Naive thymus-derived CD8-positive, alpha-beta T cell (primary cell): ENCODE measurements at places on chromosomes 5 and 9. TPM values are rescaled to one million over a fixed set of nuclear protein-coding genes. Genes with fewer than 3 reads are reported as not detected.

GRCh38 chr9:17519761-17520160, 59.1 kb upstream of the SH3GL2 start:
- no peak for DNase-seq

- no peak for DNase-seq
These were observed 20.1 kb upstream of the PFDN1 start for GRCh38 chr5:140322751-140323731.

GRCh38 chr9:20697021-20697719, 13.1 kb downstream of the FOCAD start:
- no peak for DNase-seq

GRCh38 chr5:27727254-27727653, 688.9 kb upstream of the CDH9 start:
- no peak for DNase-seq

Gene CLINT1
- total RNA-seq, result 68.7 TPM

DNA sequence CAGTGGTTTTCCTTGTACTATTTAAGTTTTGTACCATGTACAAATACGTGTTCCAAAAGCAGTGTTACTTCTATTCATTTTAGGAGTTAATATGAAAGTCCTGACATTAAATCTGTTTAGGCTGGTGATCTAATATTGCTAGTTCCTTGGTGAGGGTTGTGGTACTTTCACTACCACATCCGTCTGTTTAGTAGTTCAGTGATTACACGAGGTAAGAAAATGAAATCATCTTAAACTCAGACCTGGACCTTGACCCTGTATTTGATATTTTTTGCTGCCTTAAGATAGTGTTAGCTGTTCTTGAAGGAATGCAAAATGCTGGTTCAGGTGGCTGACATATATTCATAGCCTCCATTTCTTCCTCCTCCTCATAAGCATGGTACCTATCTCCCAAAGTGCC, 50.3 kb downstream of the MTAP start:
- DNase-seq, result no peak

Gene MYMK
- total RNA-seq, result not detected
